Renal cortical epithelial cell (primary cell): ENCODE measurements at places on chromosomes 3 and 15. TPM values are rescaled to one million over a fixed set of nuclear protein-coding genes. Genes with fewer than 3 reads are reported as not detected.
A peak's percentile ranks its signal among the peaks of the same experiment; 100 is the strongest.

DNA sequence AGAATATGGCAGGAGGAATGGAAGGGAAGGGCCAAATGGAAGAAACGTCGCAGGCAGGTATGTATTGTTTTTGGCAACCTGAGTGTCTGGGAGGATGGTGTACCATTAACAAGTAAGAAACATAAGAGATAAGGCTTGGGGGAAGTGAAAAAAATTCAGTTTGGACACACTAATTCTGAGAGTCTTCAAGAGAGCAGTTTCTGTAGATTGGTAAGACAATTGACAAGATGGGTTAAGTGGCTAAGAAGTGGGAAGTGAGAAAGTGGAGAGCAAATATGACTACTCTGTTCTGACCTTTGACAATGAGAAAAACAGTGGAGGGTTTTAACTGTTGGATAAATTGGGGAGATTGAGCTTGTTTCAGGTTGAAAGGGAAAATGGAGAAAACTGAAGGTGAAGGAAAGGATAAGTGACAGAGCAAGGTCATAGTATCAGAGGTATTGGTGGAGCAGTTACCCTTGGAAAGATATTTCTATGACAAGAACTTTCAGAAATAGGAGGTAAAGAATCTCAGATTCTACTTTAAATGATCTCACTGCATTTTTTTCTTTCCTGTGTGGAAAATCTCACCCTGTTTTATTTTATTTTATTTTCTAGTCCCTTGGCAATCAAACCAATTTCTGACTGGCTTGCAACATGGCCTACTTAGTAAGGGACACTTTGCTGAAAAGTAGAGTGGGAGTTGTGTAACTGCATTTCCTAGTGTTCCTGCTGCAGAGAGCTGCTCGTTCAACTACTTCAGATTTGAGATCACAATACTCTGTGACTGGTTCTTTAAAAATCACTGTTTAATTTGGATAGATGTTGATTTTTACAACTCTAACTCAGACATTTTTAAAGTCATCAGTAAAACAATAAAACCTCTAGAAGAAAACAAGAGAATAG is 23.1 kb upstream of the GABPB1 start:
- no peak for DNase-seq

DNA sequence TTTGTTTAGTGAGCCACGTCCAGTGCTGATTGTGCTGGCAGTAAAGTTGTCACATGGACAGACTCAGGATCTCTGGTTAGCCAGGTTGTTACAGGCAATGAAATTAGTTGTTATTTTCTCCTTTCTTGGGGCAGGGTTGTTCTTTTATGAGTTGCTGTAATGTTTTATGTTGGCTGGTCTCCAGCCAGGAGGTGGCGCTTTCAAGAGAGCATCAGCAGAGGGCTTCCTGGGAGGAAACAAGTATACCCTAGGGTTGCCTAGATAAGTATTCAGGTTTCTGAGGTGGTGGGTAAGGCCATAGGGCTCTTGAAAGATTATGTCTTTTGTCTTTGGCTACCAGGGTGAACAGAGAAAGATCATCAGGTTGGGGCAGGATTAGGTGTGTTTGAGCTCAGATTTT is 14.5 kb upstream of the CFAP20DC start:
- no peak for DNase-seq

GRCh38 chr3:72597756-72598195 is 250.5 kb downstream of the SHQ1 start:
- peak; percentile 38 for DNase-seq

The ACSBG1 gene
- total RNA-seq: 0.20 TPM in 1 of 2 replicates, not detected in the other

- DNase-seq: peak; percentile 59
Observed at GRCh38 chr3:23183731-23184130, 19.4 kb upstream of the UBE2E2 start.

GRCh38 chr15:86616771-86617170 is 537.1 kb downstream of the AGBL1 start:
- DNase-seq: no peak

GRCh38 chr15:92343924-92344643 is 49.6 kb upstream of the ST8SIA2 start:
- no peak for DNase-seq

DNA sequence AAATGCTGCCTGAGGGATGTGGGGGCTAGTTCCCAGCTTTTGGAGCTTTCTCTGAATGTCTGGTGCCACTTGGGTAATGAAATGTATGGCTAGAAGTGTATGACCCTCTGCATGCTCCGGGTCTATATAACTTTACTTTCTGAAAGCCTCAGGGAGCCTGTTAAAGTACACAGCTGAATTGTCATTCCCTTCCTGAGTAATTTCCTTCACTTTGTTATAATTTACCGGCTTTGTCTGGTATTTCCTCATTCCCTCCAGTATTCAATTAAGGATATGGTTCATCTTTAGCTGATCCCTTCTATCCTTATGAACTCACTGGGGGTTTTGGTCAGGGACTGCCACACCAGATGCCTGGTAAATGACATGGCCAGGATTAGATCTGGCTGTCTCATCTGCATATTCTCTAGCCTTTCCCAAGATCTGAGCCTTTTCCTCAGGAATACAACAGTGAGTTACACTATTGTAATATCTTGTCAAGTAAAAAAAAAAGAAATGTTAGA is 620.3 kb downstream of the ZPLD1 start:
- peak; percentile 32 for DNase-seq

GRCh38 chr3:48504051-48504946 is at the start of gene SHISA5:
Gene SHISA5, minus strand, starts transcription at chr3:48504174. Its CDS starts 80 bp downstream, at chr3:48504094.
- DNase-seq: peak; percentile 67

The EPHA3 gene
- 0.17 and 0.45 TPM in 2 replicates for total RNA-seq

GRCh38 chr15:96331945-96332636 is 1.6 kb downstream of the NR2F2 start:
- DNase-seq: no peak

The FGF7 gene
- 0.15 TPM in 1 of 2 replicates, not detected in the other for total RNA-seq

The ARRDC4 gene
- 37.9 and 293 TPM in 2 replicates for total RNA-seq
